Ammon's horn (tissue), 1 donor: ENCODE measurements at places on chromosomes 4 and X.
A peak's percentile ranks its signal among the peaks of the same experiment; 100 is the strongest.

- no peak for DNase-seq
Measured at GRCh38 chrX:108426262-108426661, 12.0 kb downstream of the COL4A6 start.

DNA sequence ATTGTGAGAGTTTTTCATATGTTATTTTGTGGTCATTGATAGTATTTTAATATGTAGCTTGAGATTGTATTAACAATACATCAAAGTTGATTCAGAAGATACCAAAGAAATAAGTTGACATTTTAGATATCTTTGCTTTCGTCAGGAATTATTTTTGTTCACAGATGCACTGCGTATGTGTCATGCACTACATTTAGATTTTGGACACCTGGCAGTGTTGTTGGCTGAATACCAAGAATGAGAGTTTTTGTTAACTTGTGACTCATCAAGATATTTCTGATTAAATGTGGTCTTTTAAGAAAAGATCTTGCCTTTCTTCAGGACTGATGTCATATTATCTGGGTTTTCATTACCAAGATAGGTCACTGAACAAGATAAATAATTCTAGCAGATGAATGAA, 633.4 kb downstream of the CENPC start:
- no peak for DNase-seq

- peak; percentile 51 for DNase-seq
Measured at GRCh38 chrX:13092455-13092941, 48.1 kb upstream of the FAM9C start.

DNA sequence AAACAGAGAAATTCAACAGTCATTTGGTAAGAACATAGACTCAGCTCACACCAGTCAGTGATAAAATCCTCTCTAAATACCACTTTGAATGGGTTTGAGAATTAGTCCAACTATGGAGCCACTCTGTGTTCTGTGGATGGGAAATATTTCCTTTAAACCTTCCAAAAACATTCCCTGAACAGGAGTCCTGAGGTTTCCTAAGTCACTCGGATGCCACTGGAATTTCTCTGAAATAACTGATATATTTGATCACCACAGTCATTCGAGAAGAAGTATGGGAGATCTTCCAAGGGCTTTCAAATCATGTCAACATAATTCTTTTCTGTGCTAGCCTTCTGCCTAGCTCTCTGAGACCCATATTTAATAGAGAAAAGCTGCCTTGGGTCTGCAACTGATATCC, 958.6 kb downstream of the STIM2 start:
- no peak for DNase-seq

GRCh38 chr4:953574-953915, 19.8 kb downstream of the DGKQ start:
- DNase-seq: no peak

DNA sequence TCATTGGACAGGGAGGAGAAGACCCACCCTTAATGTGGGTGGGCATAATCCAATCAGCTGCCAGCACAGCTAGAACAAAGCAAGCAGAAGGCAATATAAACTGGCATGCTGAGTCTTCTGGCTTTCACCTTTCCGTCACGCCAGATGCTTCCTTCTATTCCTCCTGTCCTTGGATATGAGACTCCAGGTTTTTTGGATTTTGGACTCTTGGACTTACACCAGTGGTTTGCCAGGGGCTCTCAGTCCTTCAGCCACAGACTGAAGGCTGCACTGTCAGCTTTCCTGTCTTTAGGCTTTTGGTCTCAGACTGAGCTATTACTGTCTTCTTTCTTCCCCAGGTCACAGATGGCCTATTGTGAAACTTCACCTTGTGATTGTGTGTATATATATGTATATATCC, 32.2 kb upstream of the UGT2B4 start:
- no peak for DNase-seq

- DNase-seq: peak; percentile 57
Measured at GRCh38 chr4:152778656-152779512, 646 bp downstream of the TIGD4 start.

DNA sequence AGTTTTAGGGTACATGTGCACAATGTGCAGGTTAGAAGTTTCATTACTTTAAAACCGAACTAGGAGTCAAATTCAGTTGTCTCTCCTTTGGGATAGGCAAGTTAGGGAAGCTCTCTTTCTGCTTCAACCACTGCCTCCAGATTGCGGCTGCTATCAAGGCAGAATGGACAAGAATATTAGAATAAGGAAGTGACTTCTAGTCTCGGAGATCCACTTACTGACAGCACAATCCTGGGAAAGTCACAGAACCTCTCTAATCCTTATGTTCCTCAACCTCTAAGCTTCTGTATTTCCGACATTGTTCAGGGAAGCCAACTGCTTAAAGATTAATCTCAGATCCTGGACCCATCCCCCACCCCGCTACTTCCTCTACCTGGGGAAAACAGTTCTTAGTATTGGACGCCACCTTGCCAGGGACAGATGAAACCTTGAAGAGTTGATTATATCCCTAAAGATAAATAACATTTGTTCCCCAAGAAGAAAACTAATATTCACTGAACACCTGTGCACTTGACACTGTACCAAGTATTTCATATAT, 2.1 kb downstream of the NUP62CL start:
- DNase-seq: no peak

- DNase-seq: no peak
Measured at GRCh38 chr4:100084892-100085291, 105.4 kb downstream of the DDIT4L start.

- DNase-seq: no peak
Measured at GRCh38 chr4:79325864-79326328, at the start of gene NAA11. Gene NAA11 (minus strand): TSS chr4:79326061. CDS start chr4:79325877, 184 bp downstream.

GRCh38 chr4:119765469-119765868, 136.9 kb upstream of the PDE5A start:
- no peak for DNase-seq

- DNase-seq: peak; percentile 68
Measured at GRCh38 chr4:150010525-150011126, 67.6 kb upstream of the DCLK2 start.

DNA sequence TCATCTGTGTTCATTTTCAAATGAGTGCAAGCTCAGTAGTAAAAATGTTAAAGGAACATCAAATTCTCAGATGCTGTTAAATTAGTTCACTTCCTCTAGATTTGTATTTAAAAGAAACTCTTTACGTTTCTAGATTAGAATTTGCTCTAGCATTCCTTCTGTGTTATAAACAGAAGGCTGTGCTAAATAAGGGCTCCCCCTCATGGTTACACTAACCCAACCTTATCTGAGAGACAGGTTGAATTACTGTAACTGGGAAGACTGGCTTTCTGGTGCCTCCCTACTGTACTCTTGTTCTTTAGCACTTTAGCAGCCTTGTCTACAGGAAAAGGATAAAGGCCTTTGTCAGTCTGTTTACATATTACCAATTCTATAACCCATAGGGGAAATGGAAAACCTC, 56.8 kb downstream of the RXFP1 start:
- no peak for DNase-seq

GRCh38 chr4:152591396-152591795, 55.5 kb upstream of the FBXW7 start:
- DNase-seq: peak; percentile 19
